HCEC 1CT (cell line): ENCODE measurements at places on chromosomes 12 and 14.

DNA sequence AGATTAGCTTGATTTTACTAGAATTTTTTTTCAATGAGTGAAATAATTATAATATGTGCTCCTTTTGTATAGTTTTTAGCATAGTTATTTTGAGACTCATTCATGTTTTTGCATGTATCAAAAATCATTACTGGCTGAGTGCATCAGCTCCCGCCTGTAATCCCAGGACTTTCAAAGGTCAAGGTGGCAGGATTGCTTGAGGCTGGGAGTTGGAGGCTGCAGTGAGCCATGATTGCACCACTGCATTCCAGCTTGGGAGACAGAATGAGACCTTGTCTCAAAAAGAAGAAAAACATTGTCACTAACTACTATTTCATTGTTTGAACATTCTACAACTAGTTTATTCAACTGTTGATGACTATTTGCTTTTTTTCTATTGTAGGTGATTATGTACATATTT, 802.7 kb downstream of the SLC16A7 start:
- peak; percentile 34 for DNase-seq

DNA sequence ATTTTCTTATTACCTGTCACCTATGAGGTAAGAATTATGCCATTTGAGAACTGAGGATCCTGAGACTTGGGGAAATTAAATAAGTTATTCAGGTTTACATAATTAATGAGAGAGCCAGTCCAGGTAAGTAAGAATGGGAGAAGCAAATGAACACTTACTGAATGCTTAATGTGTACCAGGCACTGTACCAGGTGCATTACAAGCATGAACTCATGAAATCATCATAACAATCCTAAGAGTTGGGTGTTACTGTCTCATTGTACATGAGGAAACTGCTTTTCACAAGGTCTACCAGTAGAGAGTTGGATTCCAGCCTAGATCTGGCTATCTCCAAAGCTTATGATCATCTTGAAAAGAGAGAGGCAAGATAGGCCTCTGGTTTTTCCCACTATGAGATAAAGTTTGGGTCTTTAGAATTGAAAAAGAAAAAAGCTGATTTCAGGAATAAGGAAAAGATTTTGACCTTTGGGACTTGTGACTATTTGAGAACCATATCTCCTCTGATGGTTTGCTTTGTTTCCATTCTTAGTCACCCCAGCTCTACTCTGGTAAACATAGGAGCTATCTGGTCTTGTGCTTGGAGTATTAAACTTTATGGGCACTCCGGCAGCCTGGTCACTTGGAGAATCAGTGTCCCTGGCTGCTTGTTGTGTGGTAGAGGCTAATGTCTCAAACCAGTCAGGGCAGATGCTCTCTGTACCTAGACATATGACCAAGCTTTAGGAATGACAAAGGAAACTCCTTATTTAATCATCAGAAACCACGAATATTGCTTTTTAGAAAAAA, 48.0 kb downstream of the PTHLH start:
- DNase-seq, result peak; percentile 20

GRCh38 chr14:61470261-61470960, 149.0 kb downstream of the PRKCH start:
- peak; percentile 99 for DNase-seq

GRCh38 chr14:40004871-40005500, 572.8 kb upstream of the FBXO33 start:
- no peak for DNase-seq

DNA sequence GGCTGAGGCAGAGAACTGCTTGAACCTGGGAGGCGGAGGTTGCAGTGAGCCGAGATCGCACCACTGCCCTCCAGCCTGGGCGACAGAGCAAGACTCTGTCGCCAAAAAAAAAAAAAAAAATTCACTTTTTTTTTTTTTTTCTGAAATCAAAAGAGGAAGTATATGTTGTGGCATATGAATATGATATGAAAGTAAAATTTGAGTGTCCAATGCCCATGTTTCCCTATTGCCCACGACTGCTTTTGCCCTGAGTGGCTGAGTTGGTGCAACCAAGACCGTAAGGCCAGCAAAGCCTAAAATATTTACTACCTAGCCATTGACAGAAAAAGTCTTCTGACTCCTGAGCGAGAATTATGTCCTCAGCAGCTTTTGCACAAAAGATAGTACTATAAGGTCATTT, 101.7 kb upstream of the PARP11 start:
- DNase-seq, result no peak

- no peak for DNase-seq
Measured at GRCh38 chr14:30541318-30541717, 17.6 kb upstream of the G2E3 start.

DNA sequence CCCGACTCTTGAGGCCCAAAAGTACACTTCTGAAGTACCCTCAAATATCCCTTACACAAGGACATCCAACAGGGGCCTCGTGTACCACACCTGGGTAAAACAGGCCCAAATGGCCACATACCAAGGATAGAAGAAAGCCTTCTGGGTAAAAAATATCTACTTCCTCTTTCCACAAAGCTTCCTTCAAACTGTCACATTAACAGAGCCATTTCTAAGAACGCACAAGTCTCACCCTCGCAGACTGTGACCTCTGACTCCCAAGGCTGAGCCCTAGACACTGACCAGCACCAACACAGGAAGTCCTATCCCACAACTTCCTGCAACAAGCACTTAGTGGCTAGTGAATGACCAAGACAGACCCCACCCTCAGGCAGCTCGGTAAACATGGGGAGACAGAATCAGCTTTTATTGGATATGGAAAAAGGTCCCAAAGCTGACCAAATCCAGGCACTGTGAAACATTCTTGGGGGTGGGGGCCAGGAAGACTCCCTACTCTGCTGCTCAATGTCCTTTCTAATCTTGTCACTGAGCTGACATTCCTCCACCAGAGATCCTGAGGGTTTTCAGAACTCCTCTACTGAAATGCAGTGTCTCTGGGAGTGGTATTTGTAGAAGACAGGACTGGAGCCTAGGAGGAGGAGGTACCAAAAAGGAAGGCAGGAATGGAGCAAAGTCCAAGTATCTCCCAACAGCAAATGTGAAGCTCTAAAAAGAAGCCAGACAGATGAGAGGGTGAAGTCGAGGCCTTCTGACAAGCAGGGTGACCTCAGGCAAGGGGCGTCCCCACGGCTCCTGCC, 15.9 kb downstream of the KCTD10 start:
- DNase-seq, result peak; percentile 84

GRCh38 chr12:41944216-41944615, 200.5 kb downstream of the GXYLT1 start:
- DNase-seq, result no peak

GRCh38 chr14:73953731-73954130, 3.6 kb downstream of the COQ6 start:
- no peak for DNase-seq

DNA sequence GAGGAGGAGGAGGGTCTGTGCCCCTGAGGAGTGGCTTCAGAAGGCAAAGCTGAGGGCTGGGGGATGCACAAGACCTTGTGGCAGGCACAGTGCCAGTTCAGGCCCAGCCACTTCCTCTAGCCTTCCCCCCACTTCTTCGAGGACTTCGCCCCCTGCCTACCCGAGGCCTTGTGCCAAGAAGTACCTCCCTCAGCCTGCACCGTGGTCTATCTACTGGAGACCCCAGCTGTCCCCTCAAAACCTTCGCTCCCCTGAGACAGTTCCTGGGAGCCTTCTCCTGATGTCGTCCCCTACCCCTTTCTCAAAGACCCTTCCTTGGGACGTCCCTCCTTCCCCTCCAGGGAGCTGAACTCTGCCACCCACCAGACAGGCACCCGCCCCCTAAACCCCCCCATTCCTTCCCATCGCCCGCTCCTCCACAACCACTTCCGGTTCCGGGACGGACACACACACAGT, 604 bp downstream of the ZNF384 start:
- no peak for DNase-seq

GRCh38 chr12:15532364-15532977, 210.2 kb downstream of the PTPRO start:
- DNase-seq, result peak; percentile 83

DNA sequence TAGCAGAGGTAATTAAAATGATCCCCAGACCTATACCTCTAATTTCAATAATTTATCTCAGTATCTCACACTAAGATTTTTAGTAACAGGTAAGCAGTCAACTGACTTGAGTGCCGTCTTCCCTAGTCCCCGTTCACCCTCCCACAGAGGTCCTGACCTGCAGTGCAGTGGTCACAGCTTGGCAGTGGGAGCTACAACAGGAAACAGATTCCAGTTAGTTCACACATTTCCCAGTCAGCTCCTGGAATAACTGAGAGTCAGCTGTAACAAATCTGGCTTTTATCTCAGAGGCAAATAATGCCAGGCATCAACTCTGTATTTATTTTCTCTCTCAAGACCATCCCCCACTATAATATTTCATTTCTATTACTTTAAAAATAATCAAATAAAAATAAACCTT, 308.2 kb downstream of the ATP23 start:
- DNase-seq, result no peak
